ENCODE measurements at places on chromosomes 3 and 15.

GRCh38 chr3:52529376-52530333 lies 4.0 kb downstream of the NT5DC2 start:
- peak; percentile 74 for DNase-seq

DNA sequence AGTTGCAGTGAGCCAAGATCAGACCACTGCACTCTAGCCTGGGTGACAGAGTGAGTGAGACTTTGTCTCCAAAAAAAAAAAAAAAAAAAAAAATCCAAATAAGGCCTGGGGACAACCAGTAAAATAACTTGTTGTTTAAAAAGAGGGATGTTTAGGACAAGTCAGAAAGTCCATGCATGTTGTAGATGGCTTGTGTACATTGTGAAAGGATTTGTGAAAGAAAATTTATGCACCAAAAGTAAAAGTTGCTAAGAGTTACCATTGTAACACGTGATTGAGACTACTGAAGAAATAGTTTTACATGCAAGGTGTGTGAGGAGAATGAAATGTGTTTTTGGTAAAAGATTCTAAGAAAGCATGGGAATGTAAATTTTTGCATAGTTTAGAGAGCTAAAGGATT lies 35.7 kb upstream of the SEC61A1 start:
- no peak for DNase-seq

GRCh38 chr15:24823473-24823872 lies 131.3 kb upstream of the SNRPN start:
- DNase-seq: no peak

DNA sequence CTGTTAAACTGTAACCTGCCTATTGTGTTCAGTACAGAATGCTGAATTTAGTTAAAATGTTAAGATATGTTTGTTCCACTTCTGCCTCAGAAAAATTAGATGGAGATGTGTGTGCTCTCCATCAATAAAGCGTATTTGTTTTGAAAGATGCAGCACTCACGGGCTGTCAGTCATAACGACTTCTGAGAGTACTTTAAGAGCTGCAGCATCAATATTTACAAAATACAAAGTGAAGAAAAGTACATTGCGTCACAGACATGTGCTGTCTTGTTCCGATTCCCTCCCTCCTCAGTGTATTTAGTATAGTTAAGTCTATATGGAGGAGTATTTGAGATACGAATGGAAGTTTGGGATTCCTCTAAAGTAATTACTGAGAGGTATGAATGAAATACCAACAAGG lies 166.6 kb downstream of the BBX start:
- DNase-seq: no peak

GRCh38 chr15:37111427-37111717 lies 11.0 kb upstream of the MEIS2 start:
- DNase-seq: no peak

GRCh38 chr3:196518966-196519717 lies 4.0 kb upstream of the SMCO1 start:
- peak; percentile 88 for DNase-seq

DNA sequence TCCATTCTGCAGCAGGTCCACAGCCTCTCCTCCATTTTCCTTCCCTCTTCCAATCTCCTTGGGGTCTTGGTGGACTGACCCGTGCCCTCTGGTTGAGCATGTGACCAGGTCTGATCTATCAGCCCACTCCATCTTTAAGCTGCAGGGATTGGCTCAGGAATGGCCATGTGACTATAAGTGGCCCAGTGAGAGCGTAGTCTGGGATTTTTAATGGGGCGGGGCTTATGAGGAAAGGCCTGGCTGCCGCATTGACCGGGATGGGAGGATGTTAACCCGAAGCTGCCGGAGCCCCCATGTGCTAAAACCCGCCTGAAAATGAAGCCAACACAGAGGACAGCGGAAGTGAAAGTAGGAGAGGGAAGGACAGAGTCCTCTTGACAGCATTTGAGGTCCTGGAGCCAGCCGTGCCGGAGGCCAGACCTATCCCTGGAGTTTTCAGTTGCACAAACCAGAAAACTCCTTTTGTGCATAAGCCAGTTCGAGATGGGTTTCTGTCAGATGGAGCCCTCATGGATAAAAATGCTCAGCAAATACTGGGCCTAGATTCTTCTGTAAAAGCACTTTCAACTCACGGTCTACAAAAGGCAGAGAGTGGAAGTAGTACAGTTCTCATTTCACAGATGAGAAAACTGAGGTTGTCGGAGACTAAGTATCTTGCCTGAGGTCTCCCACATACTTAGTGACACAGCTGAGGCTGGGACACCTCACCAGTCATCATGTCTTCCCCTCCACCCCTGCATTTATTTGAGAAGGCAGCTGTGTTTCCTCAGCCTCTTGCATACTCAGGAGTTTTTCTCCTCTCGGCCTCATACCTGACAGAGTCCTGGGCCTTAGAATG lies 61.9 kb downstream of the ATP2B2 start:
- DNase-seq: no peak

DNA sequence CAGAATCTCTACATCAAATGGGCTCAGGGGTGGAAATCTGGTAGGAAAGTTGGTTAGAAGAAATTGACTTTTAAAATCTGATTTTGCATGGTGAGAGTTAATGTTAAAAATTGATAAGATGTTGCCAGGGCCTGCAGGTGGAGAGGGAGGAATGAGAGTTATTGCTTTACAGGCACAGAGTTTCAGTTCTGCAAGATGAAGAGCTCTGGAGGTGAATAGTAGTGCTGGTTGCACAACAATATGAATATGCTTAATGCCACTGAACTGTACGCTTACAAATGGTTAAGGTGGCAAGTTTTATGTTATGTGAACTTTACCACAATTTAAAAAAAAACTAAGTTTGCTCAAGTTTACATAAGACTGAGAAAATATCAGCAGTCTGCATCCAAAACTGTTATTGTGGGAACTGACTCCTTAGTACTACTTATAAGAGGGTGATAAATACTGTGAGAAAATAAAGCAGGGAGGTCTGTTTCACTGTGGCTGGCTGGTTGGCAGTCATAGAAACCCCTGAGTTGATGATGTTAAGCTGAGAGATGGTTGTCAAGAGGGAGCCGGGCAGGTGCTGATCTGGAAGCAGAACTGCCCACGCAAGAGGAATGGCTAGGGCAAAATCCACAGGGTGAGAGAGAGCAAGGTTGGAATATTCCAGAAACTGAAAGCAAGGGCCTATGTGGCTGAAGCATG lies 144.9 kb downstream of the EDEM1 start:
- no peak for DNase-seq

DNA sequence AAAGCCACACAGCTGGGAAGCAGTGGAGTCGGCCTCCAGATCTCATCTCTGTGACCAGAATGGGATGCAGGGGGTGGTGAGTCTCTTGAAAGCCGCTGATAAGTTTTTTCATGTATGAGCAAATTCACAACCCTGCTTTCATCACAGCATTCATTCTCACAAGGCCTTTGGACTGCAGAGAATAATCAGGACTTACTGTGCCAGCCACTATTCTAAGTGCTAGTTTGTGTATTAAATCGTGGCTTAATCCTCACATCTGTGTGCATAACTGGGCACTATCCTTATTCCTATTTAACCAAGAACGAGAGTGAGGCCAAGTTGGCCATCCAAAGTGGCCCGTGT lies 64.2 kb upstream of the POLG start:
- no peak for DNase-seq

GRCh38 chr3:78889348-78889747 lies 878.5 kb downstream of the ROBO1 start:
- no peak for DNase-seq

GRCh38 chr15:96703794-96704550 lies 373.5 kb downstream of the NR2F2 start:
- DNase-seq: no peak

GRCh38 chr3:5020242-5020722 lies 41.0 kb downstream of the BHLHE40 start:
- DNase-seq: no peak

- peak; percentile 46 for DNase-seq
These were observed 65.5 kb upstream of the NR2F2 start for GRCh38 chr15:96264801-96265515.

DNA sequence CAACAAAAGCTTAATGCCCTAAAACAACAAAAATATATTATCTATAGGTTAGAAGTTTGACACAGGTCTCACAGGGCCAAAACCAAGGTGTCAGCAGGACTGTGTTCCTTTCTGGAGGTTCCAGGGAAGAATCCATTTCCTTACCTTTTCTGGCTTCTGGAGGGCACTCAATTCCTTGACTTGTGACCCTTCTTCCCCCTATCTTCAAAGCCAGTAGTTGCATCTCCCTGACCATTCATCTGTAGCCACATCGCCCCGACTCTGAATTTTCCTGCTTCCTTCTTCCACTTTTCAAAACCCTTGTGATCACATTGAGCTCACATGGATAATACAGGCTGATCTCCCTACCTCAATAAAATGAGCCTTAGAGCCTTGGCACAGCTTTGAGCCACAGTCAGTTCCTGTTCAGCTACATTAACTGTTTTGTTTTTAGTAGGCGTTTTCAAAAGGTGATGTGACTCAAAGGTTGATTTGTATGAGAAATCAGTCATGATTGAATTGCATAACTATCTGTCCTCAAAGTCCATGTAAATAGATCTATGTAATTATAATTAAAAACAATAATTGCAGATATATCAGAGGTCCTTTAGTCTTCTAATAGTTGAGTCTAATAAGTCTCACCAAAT lies 12.4 kb downstream of the PFN2 start:
- DNase-seq: no peak

DNA sequence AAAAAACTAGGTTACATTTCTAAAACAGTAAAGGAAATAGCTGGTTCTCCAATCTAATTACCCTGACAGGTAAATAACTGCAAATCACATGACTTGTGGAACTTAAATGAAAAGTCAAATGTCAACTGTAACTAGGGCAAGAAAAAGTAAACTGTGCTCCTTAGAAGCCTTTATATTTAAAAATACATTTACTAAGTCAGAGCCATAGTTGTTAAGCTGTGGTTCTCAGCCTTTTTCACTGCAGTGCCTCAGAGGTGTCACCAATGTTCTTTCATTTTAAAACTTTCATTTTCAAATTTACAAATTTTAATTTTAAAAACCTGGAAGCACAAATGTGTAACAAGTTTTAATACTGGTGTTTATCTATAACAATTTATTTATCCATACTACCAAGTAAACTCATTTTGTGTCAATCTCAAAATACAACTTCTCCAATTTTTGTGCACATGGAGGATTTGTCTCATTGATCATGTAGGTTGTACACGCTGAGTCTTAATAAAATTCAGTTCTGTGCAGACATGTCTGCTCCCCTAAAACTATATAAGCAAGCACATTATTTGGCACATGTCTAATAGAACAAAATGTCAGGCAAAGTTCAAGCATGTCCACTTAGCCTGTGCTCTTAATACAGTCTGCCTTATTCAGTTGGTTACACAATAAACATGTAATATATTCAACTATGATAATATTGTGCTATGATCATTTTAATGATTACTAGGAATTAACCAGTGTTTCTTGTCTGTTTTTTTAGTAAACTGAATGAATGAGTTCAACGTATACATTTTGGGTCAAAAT lies 70.4 kb downstream of the DLG1 start:
- no peak for DNase-seq

- no peak for DNase-seq
These were observed 541.3 kb downstream of the FGF12 start for GRCh38 chr3:192186045-192186444.

DNA sequence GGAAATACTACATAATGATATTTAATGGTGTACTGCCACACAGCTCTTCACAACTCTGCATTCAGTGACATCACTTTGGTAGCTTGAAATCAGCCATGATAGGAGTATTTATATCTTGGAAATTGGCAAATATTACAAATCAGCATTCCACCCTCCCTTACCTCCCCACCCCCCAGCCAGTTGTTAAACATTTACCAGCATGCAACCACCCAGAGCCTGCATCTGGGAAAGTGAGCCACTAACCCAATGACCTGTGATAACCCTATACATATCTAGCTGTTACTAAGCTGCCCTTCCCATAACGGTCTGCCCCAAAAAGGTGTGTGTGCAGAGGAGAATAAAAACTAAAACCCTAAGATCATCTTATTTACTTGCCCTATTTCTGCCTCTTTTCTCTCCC lies 44.6 kb upstream of the SATB1 start:
- DNase-seq: no peak

GRCh38 chr15:56774356-56774755 lies 41.0 kb upstream of the ZNF280D start:
- no peak for DNase-seq

- no peak for DNase-seq
These were observed 140.7 kb downstream of the MINAR1 start for GRCh38 chr15:79572691-79573404.

DNA sequence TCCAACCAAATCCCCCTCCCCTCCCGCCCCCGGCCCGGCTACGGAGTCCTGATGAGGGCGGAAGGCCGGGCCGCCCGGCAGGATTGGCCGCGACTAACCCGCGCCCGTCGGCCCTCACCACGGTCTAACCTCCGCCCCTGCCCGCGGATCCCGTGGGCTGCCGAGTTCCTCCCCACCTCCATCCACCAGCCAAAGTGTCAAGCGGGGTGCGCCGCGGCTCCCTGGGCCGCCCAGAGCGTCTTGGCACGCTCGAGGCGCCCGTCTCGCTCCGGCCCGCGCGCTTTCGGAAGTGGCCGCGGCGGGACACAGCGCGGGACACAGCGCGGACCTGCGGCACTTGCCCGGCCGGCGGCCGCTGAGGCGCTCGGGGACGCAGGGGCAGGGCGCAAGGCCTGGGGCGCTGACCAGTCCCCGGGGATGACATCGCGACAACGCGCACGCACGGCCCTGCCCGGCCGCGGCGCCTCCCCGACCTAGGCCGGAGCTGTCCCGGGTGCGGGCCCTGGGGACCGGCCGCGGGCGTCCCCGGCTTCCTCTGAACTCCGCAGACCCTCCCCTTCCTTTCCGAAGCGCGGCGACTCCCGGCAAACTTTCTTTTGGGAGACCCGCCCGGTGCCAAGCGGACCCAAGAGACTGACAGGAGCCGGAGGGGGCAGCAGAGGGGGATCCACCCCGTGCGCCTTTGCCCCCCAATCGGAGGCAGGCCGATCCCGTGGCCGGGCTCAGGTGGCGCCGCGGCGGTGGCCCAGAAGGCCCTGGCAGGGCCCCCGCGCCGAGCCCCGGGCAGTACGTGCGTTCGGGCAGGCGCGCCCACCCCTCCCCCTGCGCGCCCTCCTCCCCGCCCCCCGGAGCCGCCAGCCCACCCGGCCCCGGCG lies 112.8 kb upstream of the ICE2 start:
- peak; percentile 57 for DNase-seq

GRCh38 chr3:29353807-29354206 lies 72.9 kb downstream of the RBMS3 start:
- no peak for DNase-seq

- no peak for DNase-seq
These were observed 162.4 kb upstream of the PPP2R3A start for GRCh38 chr3:135803028-135803692.

GRCh38 chr3:53493963-53494791 lies at the start of gene CACNA1D:
Gene CACNA1D, plus strand, starts transcription at chr3:53494611. Its CDS starts 556 bp downstream, at chr3:53495167.
- DNase-seq: no peak

DNA sequence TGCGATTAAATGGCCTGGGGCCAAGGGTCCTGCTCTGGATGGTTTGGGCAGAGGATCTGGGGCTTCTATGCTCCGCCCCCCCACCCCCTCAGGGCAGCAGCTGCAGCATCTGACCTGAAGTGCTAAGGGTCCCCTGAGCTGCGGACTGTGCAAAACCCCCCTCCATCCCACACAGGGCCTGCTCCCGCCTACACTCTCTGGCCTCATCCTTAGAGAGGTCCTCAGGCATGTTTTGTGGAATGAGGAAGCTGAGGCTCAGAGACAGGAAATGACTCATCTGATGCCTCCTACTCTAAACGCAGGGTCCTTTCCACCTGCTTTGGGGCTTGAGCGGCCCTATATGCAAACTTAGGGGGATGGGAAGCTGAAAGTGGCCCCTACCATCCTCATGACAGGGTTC lies 59.5 kb upstream of the CTSH start:
- DNase-seq: peak; percentile 68

Data from foreskin fibroblast (primary cell).